ENCODE measurements at places on chromosomes 12 and 14. TPM values are rescaled to one million over a fixed set of nuclear protein-coding genes. Genes with fewer than 3 reads are reported as not detected.

Gene KRT6C
- total RNA-seq = not detected

Gene SMCO3
- total RNA-seq = not detected

Gene ANO4
- 0.30 TPM for total RNA-seq

Gene RAP1B
- total RNA-seq = 48.6 TPM

Gene FITM1
- total RNA-seq = 112 TPM

Gene ISM2
- not detected for total RNA-seq

Data from cardiac septum (tissue), 1 donor.